ENCODE measurements at places on chromosomes 1 and 21. TPM values are rescaled to one million over a fixed set of nuclear protein-coding genes. Genes with fewer than 3 reads are reported as not detected.

The SPATA21 gene
- not detected for total RNA-seq

The ESRRG gene
- total RNA-seq = 0.52 TPM

DNA sequence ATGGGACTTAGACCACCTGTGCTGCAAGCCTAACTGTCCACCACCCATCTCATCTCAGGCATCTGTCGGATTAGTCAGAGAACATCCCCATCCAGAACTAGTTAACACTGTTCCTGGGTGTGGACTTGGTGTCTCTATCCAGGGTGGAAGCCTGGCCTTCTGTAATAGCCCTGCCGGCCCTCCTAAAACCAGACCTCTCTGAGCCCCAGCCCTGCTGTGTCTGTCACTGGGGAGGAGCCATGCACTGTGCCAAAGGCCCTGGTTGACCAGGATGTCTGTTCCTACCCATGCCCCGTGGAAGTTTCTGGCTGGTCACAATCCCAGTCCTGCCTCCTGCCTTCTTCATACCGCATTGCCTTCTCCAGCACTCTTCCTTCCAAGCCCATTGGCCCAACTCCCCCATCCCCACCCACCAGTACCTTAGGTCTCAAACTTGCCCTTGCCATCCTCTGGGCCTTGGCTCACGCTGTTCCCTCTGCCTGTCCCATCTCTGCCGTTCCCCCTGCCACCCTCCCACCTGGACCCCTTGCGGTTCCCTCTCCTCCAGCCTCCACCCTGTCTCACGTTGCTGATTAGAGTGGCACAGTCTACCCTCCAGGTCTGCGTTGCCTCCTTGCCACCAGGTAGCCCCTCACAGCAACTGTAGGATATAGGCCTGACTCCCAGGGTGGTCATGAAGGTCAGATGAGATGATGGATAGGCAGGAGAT lies 105.6 kb downstream of the EPHB2 start:
- no peak for DNase-seq

The TNFRSF9 gene
- 0.69 TPM for total RNA-seq

DNA sequence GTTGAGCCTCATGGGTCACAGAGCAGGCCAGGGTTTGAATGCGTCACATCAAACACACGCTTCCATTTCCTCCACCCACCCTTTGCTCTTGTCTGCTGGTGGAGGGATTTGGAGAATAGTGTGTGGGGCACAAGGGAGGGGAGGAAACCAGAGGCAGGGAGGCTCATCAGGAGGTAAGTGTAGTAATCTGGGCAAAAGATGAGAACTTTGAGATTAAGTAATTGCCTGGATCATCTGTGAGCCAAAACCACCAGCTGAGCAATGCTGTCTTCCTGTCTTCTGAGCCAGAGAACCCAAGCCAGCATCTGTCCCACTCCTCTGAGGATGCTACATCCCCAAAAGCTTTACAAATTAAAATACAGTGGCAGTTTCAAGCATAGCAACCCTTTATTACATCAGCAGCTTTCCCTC lies 45.2 kb downstream of the C8B start:
- DNase-seq = no peak

The STIL gene
- total RNA-seq = 26.8 TPM

- DNase-seq = no peak
Observed at GRCh38 chr1:76503100-76503499, 364.2 kb upstream of the ST6GALNAC5 start.

- no peak for DNase-seq
Observed at GRCh38 chr1:168110896-168111545, 25.7 kb downstream of the GPR161 start.

DNA sequence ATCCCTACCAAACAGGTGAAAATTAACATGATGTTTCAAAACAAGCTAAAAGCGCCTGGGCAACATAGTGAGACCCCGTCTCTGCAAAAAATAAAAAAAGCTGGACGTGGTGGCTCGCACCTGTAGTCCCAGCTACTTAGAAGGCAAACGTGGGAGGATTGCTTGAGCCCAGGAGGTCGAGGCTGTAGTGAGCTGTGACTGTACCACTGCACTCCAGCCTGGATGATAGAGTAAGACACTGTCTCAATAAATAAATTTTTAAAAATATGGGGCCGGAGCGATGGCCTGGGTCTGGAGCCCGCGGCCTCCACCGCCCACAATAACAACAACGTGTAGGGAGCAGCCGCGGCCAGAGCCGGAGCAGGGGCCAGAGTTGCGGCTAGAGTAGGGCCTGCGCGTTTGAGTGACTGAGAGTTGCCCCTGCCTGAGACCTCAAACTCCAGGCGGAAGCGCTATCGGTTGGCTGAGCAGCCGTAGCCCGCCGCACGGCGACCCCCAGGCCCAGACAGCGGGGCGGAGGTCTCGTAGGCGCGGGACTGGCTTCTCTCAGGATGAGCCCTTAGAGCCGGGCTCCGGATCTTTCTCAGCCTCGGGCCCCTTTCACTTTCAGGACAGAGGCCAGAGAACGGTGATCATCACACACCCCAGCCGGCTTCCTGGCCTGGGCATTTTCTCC lies 41.4 kb downstream of the ZMYM1 start:
- DNase-seq = no peak

- no peak for DNase-seq
Observed at GRCh38 chr1:23598424-23598823, 39.1 kb upstream of the ID3 start.

The GGPS1 gene
- 17.1 TPM for total RNA-seq

DNA sequence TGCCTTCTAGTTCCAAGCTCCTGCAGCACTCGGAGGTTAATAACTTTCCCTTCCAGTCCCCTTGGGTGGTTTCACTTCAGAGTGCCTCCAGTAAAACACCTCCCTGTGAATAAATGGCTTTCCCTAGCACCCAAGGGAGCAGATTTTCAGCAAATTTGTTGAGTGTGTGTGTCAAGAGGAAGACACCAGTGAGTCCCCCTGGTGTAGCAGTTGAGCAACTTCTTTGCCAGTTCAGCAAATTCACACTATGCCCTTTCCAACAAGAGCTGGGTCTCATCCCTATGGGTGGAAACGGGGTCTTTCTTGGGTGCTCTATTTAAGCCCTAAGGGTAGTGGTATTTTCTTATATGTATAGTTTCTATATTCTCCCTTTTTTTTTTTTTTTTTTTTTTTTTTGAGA lies 806 bp upstream of the AADACL4 start:
- DNase-seq = no peak

DNA sequence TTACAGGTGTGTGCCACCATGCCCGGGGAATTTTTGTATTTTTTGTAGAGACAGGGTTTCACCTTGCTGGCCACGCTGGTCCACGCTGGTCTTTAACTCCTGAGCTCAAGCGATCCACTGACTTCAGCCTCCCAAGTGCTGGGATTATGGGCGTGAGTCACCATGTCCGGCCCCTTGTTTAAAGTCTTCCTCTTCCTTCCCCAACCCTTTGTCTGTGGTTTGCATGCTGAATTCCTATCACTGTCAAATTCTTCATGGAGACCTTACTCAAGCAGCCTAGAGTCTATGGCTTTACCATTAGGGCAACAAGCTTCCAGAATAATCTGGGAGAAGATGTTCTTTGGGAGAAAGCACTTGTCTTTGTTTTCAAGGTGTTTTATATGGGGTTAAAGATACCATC lies 34.7 kb downstream of the B3GALT5 start:
- DNase-seq = no peak
